ENCODE measurements at places on chromosomes 2 and 18.

DNA sequence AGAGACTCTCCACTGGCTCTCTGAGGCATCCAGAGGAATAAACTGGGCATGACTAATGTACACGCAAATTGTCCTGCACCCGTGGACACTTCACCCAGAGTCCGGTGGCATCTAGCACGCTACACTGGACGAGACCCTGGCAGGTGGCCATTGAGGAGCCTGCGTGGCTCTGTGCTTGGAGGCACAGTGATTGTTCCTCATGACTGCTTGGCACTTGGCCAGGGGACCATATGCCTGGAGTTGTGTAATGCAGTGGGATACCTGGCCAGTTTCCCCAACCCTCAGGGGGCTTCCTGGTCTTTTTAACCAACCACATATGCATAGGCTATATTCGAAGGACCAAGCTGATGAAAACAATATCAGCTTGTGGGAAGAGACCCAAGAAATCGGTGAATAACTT lies 66.6 kb downstream of the MTCL1 start:
- DNase-seq = peak; percentile 75

- no peak for DNase-seq
These were observed 8.3 kb upstream of the SEMA4C start for GRCh38 chr2:96878171-96878570.

DNA sequence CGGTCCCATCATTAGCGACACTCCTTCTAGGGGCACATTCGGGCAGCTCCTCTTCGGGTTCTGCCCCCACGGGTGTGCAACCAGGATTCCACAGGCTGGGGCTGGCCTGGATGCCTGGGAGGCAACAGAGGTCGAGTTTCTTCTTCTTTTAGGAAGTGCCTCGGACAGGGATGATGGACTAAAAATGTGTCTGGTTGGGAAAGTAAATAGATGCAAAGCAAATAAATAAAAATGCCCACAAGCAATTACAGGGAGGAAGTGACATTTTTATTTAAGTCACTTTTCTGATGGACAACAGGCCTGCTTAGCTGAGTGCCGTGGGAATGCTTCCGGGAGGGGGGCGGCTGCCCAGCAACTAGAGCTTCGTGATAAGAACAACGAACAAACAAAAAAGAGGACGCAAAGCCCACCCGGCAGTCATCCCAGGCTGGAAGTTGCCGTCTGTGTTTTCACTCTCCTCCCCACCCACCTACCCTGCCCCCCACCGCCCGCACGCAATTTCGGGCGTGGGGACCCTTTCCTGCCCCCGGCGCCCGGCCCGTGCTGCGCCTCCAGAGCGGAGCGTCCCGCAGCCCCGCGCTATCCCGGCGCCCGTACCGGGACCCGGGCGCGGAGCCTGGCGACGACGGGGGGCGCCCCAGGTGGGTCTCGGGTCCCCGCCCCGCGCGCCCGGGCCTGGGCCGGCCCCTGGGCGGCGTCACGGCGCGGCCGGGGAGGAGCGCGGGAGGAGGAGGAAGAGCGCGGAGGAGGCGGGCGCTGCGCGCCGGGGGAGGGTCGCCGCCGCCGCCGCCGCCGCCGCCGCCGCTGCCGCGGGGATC lies 412 bp upstream of the NCK2 start:
- peak; percentile 54 for DNase-seq

DNA sequence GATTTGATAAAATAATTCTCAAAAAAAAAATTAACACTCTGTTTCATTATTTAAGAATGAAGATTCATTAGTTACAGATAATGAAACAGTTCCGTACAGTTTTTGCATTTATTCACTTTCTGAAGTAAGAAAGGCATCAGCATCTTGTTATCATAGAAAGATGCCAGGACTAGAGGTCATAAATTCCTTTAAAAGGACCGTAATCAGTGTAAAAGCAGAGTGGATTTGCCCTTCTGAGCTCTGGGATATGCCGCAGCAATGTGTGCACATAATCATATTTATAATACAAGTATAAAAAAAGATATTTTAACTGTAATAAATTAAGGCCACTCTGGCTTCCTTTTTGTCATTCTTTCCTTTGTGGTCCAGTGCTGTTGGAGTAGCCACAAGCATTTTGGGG lies 37.5 kb upstream of the COL5A2 start:
- DNase-seq = no peak

DNA sequence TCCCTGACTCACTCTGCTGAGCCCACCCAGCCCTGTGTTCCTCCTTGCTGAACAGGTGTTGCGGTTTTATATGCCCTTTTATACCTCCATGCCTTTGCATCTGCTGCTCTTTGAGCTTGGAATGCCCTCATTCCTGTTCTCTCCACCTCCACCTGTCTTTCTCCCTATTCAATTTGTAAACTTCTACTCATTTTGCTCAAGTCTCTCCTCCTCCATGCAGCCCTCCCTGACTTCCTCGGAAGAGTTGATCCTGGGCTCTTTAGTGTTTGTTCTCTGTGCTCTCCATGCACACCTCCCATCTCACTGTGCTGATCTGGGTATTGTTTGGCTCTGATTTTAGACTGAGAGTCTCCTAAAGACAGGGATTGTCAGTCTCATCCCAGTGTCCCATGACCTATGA lies 7.2 kb upstream of the OTOF start:
- no peak for DNase-seq

DNA sequence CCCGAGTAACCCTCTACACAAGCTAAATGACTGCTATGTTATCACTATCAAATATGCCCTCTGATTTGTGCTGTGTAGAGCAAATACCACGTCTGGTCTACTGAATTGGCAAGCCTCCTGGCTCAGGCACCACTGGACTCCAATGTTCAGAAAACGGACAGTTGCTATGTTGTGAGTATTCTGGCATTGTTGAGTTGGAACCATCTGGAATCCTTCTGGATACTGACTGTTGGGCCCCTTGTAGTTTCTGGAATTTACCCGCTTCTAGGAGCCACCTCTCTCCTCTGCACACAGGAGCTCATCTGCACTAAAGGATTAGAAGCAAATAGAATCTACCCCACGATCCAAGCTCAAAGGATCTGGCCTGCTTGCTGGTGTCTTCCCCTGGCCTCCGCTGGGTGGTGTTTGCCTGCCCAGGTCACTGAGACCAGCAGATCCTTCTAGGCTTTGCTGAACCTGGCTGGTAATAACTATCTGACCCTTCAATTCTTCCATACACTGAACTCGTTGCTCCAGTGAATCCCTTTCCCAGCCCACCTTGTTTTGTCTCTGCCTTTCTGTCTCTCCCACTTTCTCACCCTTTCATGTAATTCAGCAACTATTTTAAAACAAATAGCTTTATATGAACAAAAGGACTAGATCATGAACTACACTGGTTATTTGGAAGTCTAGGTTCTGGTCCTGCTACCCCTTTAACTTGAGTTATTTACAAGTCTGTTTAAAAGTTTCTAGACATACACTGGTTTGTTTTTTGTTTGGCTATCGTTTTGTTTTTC lies 2.1 kb upstream of the HAAO start:
- peak; percentile 24 for DNase-seq

DNA sequence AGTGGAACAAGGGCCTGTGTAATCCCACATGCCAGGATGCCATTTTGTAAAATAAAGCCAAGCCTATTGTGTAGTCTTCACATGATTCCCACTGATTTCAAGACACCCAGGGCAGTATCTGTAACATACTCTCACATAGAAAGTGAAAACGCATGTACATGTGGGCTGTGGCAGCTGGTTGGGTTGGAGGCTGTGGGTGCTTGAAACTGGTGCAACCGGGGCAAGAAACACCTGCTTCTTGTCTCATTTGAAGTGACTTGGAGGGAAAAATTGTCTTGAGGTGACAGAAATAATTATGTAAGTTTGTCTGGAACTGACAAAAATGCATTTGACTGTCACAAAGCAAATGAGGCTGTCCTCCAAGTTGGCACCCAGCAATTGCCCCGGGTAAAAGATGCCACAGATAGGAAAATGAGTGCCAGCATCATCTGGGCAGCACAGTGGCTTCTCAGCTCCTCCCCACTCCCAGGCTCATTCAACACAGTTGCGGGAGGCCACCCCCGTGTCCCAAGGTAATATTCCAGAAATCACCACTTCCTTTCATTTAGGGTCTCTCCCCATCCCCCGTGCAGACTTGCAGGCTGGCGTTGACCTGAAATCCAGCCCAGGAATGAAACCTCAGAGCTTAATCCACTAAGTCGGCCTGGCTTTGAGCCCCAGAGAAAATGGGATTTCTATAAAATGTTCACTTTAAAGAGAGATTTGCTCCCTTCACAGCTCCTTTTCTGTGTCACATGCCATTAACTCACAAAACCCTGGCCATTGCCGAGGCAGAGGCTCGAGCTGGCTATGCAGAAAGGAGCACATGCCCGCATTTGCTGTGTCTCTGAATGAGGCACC lies 293.9 kb upstream of the PARD3B start:
- DNase-seq = no peak

GRCh38 chr2:97750017-97750416 lies 36.6 kb downstream of the ZAP70 start:
- no peak for DNase-seq

DNA sequence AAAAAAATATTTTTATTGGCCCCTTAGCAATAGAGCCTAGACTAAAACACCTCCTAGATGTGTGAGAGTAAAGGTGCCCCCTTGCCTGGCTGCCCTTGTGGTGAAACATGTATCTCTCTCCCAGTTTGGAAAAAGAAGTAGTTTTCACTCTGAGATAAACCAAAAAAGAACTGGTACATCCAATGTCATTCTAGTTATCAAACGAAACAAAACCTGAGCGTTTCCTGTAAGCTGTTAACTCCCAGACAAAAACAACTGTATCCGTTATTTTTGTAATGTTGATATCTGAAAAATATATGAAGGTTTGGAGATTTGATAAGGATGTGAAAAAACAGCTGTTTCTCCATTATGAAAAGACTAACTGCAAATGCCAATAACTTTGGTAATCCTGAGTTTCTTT lies 24.3 kb downstream of the HEATR5B start:
- no peak for DNase-seq

DNA sequence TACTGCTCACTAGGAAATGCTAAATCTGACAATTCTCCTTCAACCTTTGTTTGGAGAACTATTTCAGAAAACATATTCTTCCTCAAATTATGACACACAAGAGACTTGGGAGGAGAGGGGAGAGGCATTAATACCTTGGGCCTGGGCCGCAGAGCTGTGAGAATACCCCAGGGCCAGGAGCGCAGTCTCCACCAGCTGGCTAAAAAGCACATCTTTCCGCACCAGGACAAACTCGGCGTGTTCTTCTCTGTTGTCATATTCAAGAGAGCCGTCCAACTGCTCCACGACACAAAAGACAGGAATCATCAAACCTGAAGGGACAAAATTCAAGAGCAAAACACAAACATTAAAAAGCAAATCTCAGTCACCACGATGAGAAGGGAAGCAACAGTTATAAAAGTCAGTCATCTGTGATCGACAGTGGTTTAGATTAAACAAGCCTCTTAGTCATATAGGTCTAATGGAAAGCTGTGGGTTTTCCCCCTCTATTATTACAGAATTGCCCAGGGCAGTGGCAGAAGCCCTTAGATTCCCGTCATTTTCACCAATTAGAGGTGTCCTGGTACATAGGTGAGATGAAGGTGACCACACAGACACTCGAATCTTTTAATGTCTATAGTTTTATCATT lies 24.4 kb downstream of the SATB2 start:
- DNase-seq = no peak

- no peak for DNase-seq
These were observed 405.3 kb downstream of the LPIN1 start for GRCh38 chr2:12151716-12152115.

GRCh38 chr2:48508461-48509124 lies 21.4 kb upstream of the STON1 start:
- peak; percentile 72 for DNase-seq

DNA sequence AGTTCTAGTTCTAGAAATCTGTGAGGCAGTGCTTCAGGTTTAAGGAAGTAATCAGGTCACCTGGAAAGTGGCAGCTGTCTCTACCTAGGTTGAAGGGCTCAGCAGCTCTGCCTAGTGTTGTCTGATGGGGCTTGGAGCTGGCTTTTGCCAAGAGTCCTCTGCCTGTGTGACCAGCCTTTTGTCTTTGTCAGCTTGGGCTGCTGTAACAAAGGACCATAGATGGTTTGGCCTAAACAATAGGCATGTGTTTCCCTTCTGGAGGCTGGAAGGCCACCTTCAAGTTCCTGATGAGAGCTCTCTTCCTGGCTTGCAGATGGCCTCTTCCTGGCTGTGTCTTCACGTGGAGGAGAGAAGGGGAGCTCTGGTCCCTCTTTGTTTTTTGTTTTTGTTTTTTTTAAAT lies 13.3 kb downstream of the UBE2F start:
- no peak for DNase-seq

DNA sequence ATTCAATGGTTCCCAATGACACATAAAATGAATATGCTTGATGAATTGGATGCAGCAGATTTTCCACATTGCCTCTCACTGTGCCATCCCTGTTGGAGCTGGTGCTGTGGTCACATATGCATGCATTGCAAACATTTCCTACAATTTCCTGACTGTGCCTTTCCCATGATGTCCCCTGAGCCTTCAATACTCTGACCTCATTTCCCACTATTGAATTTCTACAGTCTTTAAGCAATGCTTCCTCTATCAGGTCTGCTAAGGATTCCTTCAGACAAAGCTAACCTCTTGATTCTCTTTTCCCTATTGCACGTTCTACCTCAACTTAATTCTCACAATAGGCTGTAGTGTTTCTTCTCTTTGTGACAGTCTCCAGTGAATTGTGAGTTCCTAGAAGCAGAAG lies 342.5 kb upstream of the CRIM1 start:
- DNase-seq = no peak

DNA sequence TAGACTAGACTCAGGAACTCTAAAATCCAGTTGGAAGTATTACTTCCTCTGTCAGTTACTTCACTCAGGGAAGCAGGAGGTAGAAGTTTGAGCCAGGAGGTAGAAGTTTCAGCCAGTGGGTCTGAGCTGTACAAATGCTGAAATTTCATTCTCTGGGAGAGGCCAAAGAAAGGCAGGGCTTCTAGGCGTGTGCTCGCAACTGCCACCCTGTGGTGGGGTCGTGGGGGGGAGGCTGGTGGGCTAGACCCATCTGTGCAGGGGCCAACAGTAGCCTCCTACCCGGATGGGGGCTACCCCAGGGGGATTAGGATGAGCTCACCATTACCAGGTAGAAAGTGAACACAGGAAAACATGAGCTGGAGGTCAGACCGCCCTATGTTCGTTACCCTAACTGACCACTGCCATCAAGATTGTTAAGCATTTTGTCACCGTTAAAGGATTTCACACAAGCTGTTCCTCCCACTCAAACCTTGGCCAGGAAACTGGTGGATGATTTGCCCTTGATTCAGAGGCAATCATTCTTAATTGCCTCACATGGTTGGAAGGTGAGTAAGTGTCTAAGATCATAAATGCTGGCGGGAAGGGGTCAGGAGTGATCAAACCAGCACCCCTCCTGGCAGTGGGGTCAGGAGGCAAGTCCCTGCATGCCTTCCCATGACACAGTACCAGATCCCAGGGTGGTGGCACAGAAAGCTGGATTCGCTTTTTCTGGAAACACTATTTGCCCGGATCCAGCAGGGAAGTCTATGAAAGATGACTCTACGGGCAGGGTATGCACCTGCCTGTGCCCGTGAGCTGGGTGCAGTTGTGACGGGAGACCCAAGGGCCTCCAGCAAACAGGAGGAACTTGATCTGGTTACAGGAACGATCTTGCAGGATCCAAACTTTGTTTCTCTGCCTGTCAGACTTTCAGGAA lies 5.2 kb upstream of the FHL2 start:
- peak; percentile 96 for DNase-seq
